ENCODE measurements at places on chromosomes 16 and 17. TPM values are rescaled to one million over a fixed set of nuclear protein-coding genes. Genes with fewer than 3 reads are reported as not detected.

MRC2 gene
- total RNA-seq, result 103 TPM

C17orf50 gene
- total RNA-seq, result not detected

ADORA2B gene
- 17.1 TPM for total RNA-seq

LAT gene
- total RNA-seq, result 1.2 TPM

CTF1 gene
- 4.7 TPM for total RNA-seq

TMIGD1 gene
- not detected for total RNA-seq

LGALS9B gene
- not detected for total RNA-seq

ZFP3 gene
- total RNA-seq, result 0.89 TPM

CDH5 gene
- not detected for total RNA-seq

CHST5 gene
- under 0.01 TPM for total RNA-seq

HOXB7 gene
- 11.9 TPM for total RNA-seq

TEX19 gene
- total RNA-seq, result not detected

GNGT2 gene
- 0.17 TPM for total RNA-seq

MARVELD3 gene
- total RNA-seq, result not detected

SPDYE4 gene
- total RNA-seq, result not detected

SLC13A2 gene
- not detected for total RNA-seq

CIBAR2 gene
- not detected for total RNA-seq

ORAI3 gene
- 36.0 TPM for total RNA-seq

CACNA1G gene
- under 0.01 TPM for total RNA-seq

CCL11 gene
- total RNA-seq, result not detected

NACA2 gene
- total RNA-seq, result not detected

KRTAP1-1 gene
- total RNA-seq, result not detected

LRRC75A gene
- 0.34 TPM for total RNA-seq

ADAP2 gene
- 2.7 TPM for total RNA-seq

ASB16 gene
- total RNA-seq, result not detected

UMOD gene
- total RNA-seq, result not detected

MEFV gene
- not detected for total RNA-seq

TAC4 gene
- not detected for total RNA-seq
